ENCODE measurements at places on chromosomes 13 and 19.

- DNase-seq = no peak
Measured at GRCh38 chr19:29287061-29287460, 74.1 kb upstream of the UQCRFS1 start.

DNA sequence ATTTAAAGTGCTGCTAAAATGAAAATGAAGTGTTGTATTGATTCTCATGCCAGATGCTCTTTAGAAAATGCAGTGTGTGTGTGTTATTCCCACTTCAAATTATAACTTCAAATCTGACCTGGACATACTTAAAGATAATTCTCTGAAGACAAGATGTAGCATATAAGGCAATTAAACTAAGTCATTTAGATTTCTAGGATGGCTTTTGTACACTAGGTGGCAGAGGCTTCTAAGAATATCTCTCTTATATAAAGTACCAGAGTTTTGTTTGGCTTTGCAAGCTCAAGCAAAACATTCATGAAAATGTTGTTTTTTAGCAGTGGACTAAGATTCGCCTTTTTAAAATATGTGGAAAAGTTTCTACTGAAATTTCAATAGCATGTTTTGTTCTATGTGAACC, 407.2 kb downstream of the GPC5 start:
- no peak for DNase-seq

DNA sequence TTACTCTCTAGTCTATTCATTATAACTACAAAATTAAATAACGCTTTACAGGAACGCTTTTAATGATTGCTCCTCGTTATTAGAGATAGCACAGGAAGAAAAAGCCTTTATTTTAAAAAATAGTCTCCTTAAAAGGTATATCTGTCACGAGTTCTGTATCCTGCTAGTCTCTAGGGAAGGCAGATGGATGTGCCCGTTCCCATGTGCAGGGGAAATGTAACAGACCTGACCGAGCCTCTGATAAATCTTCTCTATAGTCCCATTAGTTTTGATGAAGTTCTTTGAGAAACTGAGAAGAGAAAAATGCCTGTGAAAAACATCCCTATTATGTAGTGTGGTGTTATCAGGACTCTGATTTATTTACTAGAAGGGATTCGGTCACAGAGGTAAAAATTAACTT, 226.4 kb downstream of the PCDH9 start:
- DNase-seq = no peak

DNA sequence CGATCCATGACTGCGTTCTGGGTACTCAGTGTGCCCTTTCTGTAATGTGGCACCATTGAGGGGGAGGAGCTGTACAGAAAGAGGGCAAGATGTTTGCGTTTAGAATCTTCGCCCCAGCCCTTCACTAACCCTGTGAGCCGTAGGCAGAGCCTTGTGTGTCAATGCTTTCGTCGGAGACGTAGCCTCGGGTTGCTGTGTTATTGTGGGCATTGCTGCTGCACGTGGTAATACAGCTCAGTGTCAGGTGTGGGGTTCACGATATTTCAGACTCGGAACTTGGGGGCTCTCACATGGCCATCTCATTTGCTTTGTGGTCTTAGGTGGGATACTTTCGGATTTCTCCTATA, 6.1 kb downstream of the RPS9 start:
- DNase-seq = no peak

DNA sequence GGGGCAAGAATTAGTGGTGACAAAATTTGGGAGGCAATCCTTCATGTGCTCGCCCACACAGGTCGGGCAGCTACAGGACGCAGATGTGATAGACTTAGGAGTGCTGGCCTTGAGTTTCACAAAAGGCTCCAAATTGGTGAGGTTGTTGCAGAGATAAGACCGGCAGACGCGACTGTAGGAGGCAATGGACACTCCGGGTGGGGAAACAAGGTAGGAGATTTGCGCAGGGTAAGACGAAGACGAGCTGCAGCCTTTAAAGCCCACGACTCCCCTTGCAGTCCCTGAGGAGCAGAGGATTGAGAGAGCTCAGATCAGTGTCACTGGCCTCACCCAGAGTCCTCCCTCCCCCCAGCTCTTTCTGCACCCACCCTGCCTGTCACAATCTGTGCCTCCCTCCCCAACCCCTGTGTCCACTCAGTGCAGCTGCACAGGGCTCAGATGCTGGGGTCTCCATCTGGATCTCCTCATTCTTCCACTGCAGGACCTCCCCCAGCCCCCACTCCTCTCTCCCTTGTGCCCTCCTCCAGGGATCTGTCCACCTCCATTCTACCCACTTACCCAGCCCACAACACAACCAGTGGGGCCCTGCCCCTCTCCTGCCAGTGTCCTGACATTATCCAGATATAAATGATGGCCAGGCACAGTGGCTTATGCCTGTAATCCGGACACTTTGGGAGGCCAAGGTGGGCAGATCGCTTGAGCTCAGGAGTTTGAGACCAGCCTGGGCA, 6.3 kb downstream of the LYPD4 start:
- no peak for DNase-seq

DNA sequence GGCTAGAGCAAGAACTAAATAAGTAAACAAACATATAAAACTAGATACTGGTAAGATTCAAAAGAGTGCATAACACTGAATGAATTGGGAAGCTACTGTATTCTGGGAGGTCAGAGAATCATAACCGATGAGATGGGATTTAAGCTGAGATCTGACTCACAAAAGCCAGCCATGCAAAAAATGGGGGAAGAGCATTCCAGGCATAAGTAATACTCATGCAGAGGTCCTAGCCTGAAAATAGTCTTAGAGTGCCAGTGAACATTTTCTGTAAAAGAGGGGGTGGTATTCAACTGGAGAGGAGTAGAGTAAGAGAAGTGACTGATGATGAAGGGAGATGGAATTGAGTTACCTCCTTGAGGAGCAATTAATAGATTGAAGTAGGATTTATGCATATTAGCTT, 872.0 kb upstream of the GPC6 start:
- DNase-seq = no peak

- no peak for DNase-seq
Measured at GRCh38 chr13:37027639-37028038, 27.1 kb downstream of the EXOSC8 start.

DNA sequence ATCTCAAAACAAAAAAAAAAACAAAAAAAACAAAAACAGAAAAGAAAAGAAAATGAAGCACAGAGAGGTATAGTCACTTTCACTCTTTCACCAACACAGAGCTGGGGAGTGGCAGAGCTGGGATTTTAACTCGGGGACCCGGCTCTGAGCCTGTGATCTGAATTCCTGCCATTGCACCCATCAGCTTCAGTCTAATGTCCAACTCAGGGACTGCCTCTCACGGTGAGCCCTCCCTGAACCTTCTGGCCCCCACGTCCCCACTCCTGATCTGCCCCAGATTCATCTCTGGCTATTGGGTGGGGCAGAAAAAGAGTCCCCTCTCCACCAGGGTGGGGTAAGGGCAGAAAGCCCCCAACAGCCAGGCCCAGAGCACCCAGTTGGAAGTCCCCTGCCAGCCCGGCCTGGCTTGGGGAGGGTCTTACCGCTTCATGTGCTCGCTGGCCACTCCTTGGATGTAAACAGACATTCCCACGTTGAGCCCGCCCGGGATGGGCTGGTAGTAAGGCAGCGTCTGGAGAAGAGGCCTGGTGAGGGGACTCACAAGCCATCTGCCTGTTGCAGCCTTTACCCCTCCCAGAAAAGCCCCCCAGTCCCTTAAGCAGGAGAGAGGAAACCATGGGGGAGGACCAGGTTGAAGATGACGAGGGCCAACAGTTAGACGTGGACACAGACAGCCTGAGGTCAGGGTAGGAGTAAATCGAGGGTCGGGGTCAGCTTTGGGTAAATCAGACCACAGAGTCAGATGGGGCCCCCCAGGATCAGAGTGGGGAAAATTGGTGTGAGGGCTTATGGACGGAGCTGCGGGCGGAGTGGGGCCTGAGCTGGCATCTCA, 520 bp downstream of the LGALS4 start:
- DNase-seq = no peak

DNA sequence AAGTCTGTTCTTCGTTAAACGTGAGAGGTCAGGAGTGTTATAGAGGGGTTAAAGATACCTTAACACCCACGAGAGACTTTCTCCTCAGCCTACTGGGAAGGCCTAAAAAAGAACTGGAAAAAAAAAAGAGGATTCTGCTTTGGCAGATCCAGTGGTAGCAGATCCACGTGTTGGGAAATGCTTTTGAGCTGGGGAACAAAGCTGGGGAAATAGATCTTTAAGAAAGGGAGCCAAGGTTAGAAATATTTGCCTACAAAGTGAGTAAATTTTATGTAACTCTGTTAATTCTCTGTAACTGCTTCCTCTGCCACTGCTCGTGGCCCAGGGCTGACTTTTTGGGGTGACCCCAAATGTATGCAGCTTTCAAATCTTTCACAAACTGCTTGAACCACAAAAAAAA, 11.7 kb downstream of the RFX2 start:
- no peak for DNase-seq

- DNase-seq = no peak
Measured at GRCh38 chr19:14674764-14675163, at the start of gene ADGRE3. TSS of gene ADGRE3 (minus strand) at chr19:14674844. CDS start at chr19:14674770, 74 bp downstream.

DNA sequence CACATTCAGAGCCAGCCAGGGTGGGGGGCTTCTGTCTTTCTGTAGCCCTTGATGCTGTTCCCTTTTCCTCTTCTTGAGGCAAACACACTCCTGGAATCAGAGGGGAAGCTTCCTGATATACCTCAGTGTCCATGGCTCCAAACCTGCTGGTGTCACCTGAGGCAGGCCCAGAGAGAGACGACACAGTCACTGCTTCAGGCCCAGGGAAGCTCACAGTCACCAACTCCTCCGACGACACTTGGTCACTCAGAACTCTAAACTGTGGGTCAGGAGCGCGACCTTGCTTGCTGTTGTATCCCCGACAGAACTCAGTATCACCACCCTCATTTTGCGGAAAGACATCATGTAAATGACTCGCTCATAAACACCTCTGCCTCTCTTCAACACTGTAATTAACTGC, 1.1 kb downstream of the ATP13A1 start:
- no peak for DNase-seq

GRCh38 chr19:1082165-1082927, 12.8 kb downstream of the POLR2E start:
- DNase-seq = peak; percentile 96

- DNase-seq = no peak
Measured at GRCh38 chr13:105048677-105049076, 1486.8 kb downstream of the EFNB2 start.

DNA sequence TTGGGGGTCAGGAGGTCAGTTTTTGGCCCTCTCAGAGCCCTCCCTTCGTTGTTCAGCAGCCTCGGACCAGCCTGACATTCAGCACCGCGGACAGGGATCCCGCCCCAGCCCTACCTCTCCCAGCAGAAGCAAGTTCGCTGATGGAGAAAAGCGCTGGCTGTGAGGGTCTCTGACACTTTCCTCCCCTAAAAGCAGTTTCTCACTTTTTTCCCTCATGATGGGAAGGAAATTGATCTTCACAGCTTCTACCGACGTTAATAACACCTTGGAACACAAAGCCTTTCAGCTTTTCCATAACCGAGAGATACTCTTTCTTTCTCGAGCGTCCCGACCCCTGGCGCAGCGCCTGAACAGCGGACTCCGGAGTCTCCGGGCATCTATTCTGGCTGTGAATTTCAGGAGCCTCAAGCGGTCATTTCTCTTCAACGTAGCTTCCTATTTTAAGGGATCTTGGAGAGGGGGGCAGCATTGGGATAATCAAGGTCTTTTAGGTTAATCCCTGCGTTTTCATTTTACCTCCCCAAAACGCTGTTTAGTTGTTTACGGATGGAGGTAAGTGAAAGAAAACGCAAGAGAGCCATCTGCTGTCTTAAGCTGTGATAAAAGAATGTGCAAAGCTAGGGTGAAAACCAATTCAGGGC, 467.2 kb downstream of the ITGBL1 start:
- no peak for DNase-seq

- peak; percentile 98 for DNase-seq
Measured at GRCh38 chr19:2610637-2611482, 91.6 kb downstream of the GNG7 start.

DNA sequence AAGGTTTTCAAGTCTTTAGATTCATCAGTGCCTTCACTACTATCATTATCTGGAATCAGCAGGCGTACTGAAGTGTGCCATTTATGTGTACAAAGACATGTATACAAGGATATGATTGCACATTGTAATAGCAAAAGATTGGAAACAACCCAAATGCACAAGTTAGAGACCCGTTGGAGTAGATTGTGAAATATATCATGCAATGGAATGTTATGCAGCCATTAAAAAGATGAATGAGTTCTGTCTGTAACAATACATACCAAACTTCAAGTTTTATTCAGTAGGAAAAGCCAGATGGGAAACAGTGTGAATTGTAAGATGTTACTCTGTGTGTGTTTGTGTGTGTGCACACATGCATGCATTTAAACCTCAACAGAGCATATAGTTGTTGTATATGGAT, 97.9 kb downstream of the DGKH start:
- DNase-seq = no peak

GRCh38 chr13:109747524-109747923, 38.9 kb downstream of the IRS2 start:
- no peak for DNase-seq

DNA sequence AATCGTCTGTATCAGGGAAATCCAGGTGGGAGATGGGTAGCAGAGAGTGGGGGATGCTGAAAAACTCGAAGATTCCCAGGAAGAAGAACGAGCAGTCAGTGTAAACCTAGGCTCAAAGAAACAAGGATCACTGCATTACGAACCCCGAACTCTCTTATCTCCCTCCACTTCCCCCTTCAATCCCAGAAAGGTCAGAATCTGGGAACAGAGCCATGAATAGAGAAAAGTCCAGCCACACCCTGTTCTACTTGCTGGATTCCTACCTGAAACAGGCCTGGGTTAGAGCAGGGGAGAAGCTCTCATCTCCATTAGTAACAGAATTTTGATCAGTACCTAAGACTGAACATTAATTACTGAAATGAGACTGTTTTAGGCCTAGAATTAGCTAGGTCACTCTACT, 24.4 kb downstream of the EPSTI1 start:
- DNase-seq = no peak

DNA sequence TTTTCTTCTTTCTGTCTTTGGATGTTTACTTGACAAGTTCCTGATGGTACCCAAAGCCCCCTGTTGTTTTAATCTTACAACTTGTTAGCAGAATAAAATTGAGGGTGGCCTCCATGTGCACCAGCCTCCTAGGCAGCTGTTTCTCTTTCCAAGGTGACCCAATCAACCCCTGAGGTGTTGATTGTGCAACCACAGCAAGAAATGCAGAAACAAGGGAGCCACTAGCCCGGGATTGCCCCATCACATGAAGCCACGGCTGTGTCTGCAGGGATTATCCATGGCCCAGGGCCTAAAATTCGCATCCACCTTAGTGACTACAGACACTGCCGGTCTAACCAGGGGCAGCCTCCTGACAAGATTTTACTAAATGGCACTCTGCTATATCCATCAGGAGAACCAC, 14.4 kb downstream of the CEACAM4 start:
- DNase-seq = no peak

GRCh38 chr19:50511069-50511822, at the start of gene JOSD2:
TSS of gene JOSD2 (minus strand) at chr19:50511191. CDS start at chr19:50510431, 760 bp downstream.
- peak; percentile 99 for DNase-seq

- DNase-seq = no peak
Measured at GRCh38 chr19:32352241-32352630, 6.8 kb downstream of the ZNF507 start.

- DNase-seq = no peak
Measured at GRCh38 chr13:95703576-95703975, 26.6 kb downstream of the DNAJC3 start.
